Aorta (tissue), 5 donors: ENCODE measurements at places on chromosomes 3 and 15. TPM values are rescaled to one million over a fixed set of nuclear protein-coding genes. Genes with fewer than 3 reads are reported as not detected.

PLA2G4D gene
- total RNA-seq, result not detected

FURIN gene
- 65.8 TPM for total RNA-seq

- no peak for DNase-seq
Measured at GRCh38 chr3:22609139-22609538, 594.0 kb upstream of the UBE2E2 start.

DNA sequence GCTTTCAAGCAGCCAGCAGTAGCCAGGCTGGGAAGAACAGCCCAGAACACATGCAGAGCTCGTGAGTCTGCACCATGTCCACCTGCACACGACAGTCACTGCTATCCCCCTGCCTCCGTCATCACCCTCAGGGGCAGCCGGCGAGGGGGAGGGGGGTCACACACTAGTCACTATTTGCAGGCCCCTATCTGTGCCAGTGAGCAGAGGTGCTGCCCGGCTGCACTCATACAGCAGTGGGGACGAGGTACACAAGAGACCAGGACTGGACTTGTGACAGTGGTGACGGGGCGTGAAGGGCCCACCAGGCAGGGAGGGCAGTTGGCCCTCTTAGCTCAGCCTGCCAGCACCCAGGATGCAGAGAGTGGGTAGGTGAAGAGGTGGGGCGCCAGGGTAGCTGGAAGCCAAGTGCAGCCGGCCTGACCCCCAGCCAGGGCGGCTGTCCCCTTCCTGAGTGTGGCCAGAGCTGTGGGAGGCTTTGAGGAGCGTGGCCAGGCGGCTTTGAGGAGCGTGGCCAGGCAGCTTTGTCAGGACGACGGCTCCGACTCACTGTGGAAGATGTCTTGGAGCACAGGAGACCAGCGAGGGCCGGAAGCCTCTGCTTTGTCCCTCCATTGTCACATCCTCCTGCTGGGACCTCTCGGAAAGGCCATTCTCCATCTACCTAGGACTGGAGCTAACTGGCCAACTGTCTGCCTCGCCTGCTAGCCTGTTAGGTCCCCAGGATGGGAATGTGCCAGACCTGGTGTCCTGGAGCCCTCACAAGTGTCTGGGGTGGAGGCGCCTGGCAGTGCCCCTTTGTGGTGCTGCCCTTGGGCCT, 52.1 kb upstream of the FGD5 start:
- no peak for DNase-seq

DNA sequence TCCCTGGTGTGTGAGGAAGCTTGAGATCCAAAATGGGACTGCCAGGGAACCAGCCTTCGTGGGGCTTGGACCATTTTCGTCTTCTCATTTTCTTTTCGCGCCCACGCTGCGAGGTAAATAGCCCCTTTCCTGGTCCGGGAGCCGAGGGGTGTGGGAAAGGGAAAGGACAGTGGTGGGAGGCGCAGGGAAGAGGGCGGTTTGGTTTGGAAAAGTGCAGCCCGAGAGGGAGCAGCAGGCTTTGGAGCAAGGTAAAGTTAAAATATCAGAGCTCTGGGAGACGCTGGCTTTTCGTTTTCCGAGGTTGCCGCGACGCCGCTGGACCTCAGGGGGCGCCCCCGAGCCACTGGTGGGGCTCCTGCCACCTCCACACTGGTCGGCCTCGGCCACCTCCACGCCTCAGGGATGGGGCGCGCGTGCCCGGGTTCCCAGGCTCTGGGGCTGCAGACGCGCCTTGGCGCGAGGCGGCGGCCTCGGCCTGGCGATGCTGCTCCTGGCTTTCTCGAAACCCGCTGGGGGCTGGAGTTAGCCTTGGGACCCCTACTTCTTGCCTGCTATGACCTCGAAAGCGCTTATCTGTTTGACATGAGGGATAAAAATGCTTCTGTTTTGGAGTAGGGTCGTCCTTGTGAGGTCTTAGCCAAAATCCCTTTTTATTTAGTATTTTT, 3.2 kb downstream of the PTPRG start:
- peak; percentile 86 for DNase-seq

DNA sequence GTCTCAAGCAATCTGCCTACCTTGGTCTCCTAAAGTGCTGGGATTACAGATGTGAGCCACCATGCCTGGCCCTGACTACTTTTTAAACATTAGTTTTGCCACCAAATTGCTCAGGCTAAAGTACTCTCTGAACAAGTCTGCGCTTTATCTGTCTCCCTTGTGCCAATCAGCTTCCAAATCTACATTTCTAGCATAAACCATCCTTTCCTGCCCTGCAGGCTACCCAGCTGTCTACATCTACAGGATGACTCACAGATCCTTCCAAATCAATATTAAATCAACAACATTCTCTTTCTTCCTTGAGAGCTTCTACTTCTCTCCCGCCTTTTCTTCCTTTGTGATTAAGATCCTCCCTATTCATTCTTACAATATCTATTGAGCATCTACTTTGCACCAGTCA, 16.0 kb upstream of the ATOSA start:
- DNase-seq, result no peak

GRCh38 chr3:117910820-117911521, 1123.7 kb downstream of the IGSF11 start:
- DNase-seq, result no peak

- no peak for DNase-seq
Measured at GRCh38 chr3:107612664-107613084, 89.9 kb downstream of the BBX start.
